Kidney epithelial cell (primary cell): ENCODE measurements at places on chromosomes 7 and 10. TPM values are rescaled to one million over a fixed set of nuclear protein-coding genes. Genes with fewer than 3 reads are reported as not detected.

The RNF133 gene
- total RNA-seq: 0.68 TPM in 1 of 2 replicates, not detected in the other

The RASA4 gene
- total RNA-seq: 11.2 and 14.2 TPM in 2 replicates

The FRAT1 gene
- total RNA-seq: 2.4 and 2.6 TPM in 2 replicates

The COL13A1 gene
- 0.41 and 1.7 TPM in 2 replicates for total RNA-seq

The NEUROG3 gene
- not detected in 2 replicates for total RNA-seq

The ASB10 gene
- total RNA-seq: not detected in 2 replicates

The KAZALD1 gene
- total RNA-seq: 2.0 and 4.8 TPM in 2 replicates

The PTPRN2 gene
- 2.4 TPM in 2 replicates for total RNA-seq

The ANXA8 gene
- total RNA-seq: 2.6 and 4.6 TPM in 2 replicates

The MSRB2 gene
- total RNA-seq: 21.9 and 24.2 TPM in 2 replicates

The PTN gene
- total RNA-seq: 4.7 and 10.4 TPM in 2 replicates

The PCGF5 gene
- total RNA-seq: 35.9 and 36.6 TPM in 2 replicates

The VSTM4 gene
- 0.50 and 0.68 TPM in 2 replicates for total RNA-seq

The RAB19 gene
- 6.4 and 10.2 TPM in 2 replicates for total RNA-seq

The FRMPD2 gene
- 0.41 and 0.42 TPM in 2 replicates for total RNA-seq

The SFRP5 gene
- not detected in 2 replicates for total RNA-seq

The MMP21 gene
- 0.07 and 0.08 TPM in 2 replicates for total RNA-seq

The TMEM213 gene
- not detected in 2 replicates for total RNA-seq

The SPDYE2 gene
- not detected in 2 replicates for total RNA-seq

The ZNF727 gene
- total RNA-seq: 0.14 TPM in 1 of 2 replicates, not detected in the other
